Stimulated activated CD4-positive, alpha-beta T cell treated with anti-CD3 and anti-CD28 coated beads, TNF-alpha, amount 100 ng/mL, for 1 hour (primary cell): ENCODE measurements at places on chromosomes 5 and 9.

- DNase-seq = no peak
These were observed 10.0 kb downstream of the TRAF1 start for GRCh38 chr9:120916588-120916987.

GRCh38 chr9:84997472-84997871 lies 327.9 kb downstream of the NTRK2 start:
- DNase-seq = no peak

- DNase-seq = no peak
These were observed 298.3 kb downstream of the BNC2 start for GRCh38 chr9:16572005-16572734.

DNA sequence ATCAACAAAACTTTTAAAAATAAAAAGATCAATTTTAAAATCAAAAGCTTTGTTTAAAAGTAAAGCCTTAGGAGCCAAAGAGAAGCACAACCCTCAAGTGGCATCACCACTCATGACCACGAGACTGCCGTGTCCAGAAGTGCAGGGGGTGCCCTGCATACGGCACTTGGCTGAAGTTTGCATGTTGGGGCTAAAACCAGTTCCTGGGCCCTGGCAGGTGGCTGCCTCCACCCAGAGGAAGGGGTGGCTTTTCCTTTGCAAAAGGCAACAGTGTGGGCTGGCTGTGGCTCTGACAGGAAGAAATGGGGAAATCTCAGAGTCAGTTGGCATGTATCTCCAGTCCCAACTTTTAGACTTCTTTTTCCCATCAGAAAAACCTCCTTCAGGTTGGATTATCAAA lies 15.3 kb downstream of the TRMO start:
- DNase-seq = no peak

DNA sequence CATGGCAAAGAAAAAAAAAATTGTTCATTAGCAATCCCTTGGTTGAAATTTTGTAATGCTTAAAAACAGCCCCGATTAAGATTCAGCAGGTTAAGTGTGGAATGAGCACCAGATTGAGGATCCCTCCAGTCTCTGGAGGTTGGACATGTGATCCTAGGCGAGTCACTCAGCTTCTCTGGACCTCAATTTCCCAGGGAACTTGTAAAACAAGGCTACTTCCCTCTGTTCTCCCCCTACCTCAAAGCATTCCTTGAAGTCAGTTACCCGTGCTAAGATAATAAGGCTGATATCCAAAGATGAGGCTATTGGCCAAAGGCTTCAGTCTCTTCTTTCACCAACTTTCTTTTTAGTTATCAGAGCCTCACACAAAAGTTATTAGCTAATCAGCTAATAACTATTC lies 2.9 kb downstream of the KLHL3 start:
- no peak for DNase-seq

DNA sequence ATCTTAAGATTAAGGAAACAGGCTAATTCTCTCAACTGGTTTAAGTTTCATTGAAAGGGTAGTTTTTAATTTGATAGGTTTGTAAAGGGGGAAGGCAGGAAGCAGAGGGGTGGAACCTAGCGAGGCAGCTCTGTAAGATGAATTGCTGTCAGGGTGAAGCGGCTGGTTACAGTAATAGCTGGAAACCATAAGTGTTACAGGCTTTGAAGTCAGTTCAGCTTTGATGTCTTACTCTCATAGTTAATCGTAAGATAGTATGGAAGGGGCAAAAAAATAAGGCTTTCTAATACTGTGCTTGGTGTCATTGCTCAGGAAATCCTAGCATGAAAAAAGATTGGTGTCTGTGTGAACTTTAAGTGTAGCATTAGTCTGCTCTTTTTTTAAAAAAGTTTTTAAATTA lies 20.3 kb downstream of the POU5F2 start:
- DNase-seq = no peak

- DNase-seq = no peak
These were observed 15.0 kb downstream of the GFPT2 start for GRCh38 chr5:180338001-180338707.

- DNase-seq = no peak
These were observed 61.2 kb upstream of the LMNB1 start for GRCh38 chr5:126715765-126716164.
